SK-N-MC (cell line): ENCODE measurements at places on chromosomes 13 and 19.

DNA sequence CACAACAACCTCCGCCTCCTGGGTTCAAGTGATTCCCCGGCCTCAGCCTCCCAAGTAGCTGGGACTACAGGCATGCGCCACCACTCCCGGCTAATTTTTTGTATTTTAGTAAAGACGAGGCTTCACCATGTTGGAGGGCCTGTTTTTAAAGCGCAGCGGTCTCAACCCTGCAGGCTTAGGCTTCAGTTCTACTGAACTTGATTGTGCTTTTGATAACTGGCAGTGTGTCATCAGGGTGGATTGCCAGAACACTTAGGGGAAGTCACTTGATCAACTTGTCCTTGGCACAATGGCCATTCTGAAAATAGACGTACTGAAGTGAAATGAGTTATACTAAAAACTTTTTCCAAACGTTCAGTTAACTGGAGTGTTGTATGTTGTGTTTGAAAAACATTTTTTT lies 472.2 kb downstream of the KLF5 start:
- DNase-seq, result no peak

DNA sequence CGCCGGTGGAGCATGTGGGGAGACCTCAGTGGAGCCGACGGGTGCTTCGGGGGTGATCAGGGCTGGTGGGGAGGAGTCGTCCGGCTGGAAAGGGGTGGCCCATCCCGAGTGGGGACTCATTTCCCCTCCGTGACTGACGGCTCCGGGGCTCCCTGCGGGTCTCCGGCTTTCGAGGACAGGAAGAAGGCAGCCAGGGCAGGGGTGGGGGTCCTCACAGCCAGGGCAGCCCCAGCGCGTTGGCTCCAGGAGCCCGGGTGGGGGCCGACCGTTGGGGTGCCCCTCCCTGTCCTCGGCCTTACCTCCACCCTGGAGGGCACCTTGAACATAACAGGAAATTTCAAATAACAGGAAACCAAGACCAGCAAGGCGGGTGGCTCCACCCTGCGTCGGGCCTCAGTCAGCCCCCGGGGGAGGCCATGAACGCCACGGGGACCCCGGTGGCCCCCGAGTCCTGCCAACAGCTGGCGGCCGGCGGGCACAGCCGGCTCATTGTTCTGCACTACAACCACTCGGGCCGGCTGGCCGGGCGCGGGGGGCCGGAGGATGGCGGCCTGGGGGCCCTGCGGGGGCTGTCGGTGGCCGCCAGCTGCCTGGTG lies at the start of gene S1PR4:
Gene S1PR4, plus strand, starts transcription at position 393 of the 596 bp plus-strand sequence. Its CDS starts 24 bp downstream, at position 417.
- no peak for DNase-seq

DNA sequence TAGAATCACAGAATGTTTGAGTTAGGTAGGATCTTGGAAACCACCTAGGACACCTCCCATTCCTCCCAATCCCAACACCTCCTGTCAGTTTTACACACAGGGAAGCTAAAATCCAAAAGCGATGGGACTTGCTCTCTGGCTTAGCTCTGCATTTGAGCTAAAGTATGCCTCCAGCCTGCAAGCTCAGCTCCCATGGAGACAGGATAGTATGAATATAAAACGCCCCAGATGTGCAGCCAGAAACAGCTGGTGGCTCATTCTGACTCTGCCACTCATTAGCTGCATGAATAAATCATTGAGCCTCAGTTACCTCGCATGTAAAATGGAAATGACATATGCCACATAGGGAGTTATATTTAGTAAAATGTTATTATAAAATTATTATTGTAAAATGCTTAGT lies 336.0 kb downstream of the SUCLA2 start:
- no peak for DNase-seq

GRCh38 chr19:29516358-29516725 lies 9.5 kb upstream of the VSTM2B start:
- DNase-seq, result no peak

GRCh38 chr13:101116826-101117225 lies 299.5 kb downstream of the NALCN start:
- DNase-seq, result no peak

DNA sequence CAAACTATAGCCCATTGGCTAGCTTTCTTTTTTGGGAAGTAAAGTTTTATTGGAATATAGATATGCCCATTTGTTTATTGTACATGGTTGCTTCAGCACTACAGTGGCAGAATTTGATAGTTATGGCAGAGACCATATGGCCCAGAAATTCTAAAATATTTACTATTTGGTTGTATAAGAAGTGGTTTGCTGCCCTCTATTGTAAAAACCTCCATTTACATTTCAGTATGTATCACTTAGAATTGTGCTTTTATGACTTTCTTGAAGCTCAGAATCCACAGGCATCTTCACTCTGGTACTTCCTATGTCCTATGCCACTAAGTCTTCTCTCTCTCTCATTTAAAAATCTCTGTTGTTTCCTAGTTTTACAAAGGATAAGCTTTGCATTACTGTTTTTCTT lies 37.7 kb downstream of the DLEU7 start:
- DNase-seq, result no peak

- DNase-seq, result no peak
Measured at GRCh38 chr13:30791354-30792001, 56.1 kb downstream of the ALOX5AP start.

DNA sequence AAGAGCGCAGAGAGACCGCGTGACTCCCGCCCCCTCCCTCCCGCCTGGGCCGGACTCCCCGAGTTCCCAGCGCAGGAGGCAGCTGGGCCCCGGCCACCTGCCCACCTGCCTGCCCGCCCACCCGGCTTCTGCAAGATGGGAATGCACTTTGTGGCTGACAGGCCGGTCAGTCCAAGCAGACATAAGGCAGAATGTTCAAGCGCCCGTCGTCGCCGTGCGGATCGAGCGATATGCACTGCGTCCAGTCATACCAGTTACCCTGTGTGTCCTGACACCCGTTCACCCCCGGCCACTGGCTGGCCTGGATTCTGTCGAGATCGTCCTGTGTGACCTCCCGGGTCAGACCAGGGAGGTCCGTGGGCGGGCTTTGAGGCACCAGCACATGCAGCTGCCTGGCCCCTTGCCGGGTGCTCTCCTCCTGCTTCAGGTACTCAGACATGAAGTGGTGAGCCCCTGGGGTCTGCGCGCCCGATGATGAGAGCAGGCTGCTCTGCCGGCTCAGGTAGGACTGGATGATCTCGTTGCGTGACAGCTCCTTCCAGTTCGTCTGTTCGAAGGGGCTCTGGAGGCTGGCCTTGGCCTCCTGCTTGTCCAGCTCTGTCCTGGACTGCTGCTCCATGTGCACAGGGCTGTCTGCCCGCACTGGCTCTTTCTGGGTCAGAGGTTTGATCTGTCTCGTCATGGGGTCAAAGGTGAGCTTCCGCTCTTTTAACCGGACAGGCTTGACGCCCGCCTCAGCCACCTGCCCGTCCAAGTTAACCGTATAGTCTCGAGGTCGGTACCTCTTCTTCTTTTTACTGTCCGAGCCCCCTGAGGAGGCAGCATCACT lies 3.9 kb upstream of the SLC35E1 start:
- no peak for DNase-seq

DNA sequence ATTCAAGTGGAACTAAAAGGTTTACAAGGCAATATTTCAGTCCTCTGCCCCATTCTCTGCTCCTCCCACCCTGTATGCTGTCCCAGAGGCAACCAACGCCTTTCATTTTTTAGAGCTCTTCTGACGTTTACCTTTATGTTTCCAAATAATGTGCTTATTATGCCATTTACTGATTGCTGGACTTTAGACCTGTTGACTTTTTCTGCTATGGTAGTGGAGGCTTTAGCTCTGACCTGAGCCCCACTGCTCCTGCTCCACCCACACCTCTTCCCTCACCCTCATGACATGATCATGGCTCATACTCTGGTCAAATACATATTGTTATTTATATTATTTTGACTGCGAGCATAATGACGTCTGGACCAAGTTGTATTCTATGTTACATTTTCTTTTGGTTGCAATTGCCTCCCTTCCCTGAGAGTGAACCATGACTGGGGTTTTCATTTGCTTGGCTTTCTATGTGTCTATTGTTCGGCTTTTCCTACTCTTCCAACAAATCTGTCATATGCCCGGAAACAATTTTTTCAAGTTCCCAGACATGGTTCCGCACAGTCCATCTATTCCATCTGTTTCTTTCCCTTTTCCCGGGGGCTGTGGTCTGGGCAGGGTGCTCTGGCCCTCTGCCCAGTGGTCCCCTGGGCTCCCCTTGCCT lies 31.4 kb upstream of the GJB6 start:
- no peak for DNase-seq

- no peak for DNase-seq
Measured at GRCh38 chr13:26480246-26480855, 77.1 kb upstream of the WASF3 start.

- no peak for DNase-seq
Measured at GRCh38 chr19:15181394-15181793, 19.4 kb downstream of the NOTCH3 start.

DNA sequence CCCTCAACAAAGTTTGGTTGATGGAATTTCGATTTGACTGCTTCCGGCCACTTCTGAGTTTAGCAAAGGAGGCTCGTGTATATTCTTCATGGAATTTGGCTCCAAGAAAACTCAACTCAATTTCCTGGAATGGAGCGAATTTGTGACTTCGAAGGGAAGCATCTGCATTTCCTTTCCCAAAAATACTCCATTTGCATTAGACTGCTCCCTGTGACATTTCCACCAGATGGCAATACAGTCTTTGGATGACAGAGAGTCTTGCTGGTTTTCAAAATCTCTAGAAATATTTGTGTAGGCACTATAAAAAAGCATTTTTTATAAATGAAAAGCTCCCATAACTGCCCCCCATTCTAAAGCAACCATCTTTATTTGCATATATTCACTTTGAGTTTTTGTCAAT lies 4.1 kb downstream of the C1QTNF9 start:
- no peak for DNase-seq

DNA sequence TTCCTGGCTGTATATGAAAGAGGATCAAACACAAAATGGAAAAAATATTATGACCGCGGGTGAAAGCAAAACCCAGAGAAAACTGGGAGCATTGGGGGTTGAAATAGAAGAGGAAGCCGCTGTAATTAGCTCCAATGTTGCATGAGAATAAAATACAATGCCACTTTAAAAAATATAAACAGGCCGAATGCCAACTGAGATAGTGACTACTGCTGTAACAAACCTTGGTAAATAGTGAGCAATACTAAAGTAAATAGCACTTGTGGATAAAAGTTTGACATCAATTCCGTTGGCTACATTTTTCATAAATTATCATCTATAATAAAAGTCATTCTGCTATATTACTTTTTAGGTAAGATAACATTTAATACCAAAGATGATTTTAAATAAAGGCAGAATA lies 395.8 kb upstream of the MIR17HG start:
- DNase-seq, result no peak

GRCh38 chr19:21850656-21851255 lies 14.8 kb upstream of the ZNF43 start:
- DNase-seq, result no peak

DNA sequence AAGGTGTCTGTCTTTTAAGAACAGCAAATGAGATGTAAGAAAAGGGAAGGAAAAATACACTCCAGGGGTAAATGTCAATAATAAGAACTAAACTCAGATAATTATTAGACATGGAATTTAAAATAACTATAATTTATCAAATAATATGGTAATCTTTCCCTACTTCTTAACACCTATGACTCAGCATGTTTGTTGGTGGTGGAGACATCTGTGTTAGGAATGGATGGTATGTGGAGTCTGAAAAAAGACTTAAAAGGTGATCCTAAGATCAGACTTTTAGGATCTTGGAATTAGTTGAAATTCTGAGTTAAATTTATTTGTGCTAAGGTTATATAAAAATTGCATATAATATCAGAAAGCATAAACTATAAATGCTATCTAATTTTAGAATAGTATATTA lies 915.1 kb downstream of the SLITRK5 start:
- no peak for DNase-seq

DNA sequence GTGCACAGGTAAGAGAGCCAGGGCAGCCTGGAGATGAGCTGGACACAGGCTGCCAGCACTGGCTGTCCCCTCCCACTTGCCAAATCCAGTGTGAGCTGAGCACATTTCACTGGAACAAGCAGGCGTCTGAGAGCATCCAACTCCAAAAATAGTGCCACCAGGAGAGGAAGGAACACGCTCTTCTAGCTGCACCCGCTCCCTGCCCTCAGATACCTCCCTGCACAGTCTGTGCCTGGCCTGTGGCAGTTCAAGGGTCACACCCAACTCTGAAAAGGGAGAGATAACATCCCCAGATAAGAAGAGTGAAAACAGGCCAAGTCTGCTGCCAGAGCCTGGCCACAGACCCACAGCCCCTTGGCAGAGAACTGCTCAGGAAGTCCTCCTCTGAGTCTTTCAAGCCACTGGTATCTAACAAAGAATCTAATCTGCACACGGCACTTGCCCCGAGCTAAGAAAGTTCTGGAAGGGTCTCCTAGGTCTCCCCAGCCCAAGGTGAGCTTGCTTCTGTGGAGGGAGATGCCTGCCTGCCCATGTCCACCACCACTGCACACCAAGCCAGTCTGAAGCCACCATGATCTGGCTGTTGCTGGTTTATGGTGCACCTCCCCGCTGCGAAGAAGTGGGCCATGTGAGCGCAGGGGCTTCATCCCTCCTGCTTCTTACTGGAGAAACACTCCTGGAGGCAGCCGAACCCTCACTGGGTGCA lies 14.7 kb downstream of the ELL start:
- DNase-seq, result no peak

GRCh38 chr13:99415014-99415650 lies 86.1 kb upstream of the TM9SF2 start:
- no peak for DNase-seq

- no peak for DNase-seq
Measured at GRCh38 chr13:74136084-74136658, 2.0 kb upstream of the KLF12 start.

- DNase-seq, result no peak
Measured at GRCh38 chr19:48452289-48453190, 2.8 kb upstream of the KCNJ14 start.

- DNase-seq, result peak; percentile 88
Measured at GRCh38 chr13:20924758-20925394, 22.3 kb upstream of the XPO4 start.

- DNase-seq, result no peak
Measured at GRCh38 chr19:33175886-33176669, 18.1 kb upstream of the LRP3 start.

DNA sequence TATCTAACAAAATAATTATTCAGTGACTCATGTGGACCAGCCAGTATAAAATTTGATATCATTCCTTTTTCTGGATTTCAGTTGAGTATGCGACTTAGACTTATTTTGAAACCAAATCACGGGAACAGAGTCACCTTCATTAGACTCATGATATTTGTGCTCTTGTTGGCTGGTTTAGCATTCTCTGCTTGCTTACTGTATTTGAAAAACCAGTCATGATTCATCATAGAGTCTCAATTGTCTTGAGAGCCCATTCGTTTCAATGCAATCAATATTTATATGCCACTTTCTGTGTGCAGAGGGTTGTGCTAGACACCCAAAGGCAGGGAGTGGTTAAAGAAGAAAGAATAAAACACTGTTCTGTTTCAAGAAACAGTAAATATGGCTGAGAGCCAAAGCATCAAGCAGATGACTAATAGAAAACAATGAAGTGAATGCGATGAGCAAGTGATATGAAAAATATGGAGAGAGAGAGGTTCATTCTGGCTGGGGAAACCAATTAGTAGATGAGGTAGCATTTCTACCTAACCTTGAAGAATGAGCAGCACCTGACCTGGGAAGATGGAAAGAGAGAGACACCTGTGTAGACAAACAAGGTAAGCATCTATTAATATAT lies 99.6 kb upstream of the MBNL2 start:
- no peak for DNase-seq

- DNase-seq, result no peak
Measured at GRCh38 chr13:28569886-28570285, 75.0 kb upstream of the FLT1 start.
